ENCODE measurements at places on chromosomes 5 and 9. TPM values are rescaled to one million over a fixed set of nuclear protein-coding genes. Genes with fewer than 3 reads are reported as not detected.

The CTNNAL1 gene
- 25.5 TPM for total RNA-seq

The SLC34A1 gene
- total RNA-seq: not detected

The WNT8A gene
- not detected for total RNA-seq

The MEF2C gene
- 20.5 TPM for total RNA-seq

- DNase-seq: no peak
These were observed 1.1 kb downstream of the LARP1 start for GRCh38 chr5:154756009-154756867.

GRCh38 chr5:89168766-89169165 is 285.8 kb upstream of the MEF2C start:
- no peak for DNase-seq

DNA sequence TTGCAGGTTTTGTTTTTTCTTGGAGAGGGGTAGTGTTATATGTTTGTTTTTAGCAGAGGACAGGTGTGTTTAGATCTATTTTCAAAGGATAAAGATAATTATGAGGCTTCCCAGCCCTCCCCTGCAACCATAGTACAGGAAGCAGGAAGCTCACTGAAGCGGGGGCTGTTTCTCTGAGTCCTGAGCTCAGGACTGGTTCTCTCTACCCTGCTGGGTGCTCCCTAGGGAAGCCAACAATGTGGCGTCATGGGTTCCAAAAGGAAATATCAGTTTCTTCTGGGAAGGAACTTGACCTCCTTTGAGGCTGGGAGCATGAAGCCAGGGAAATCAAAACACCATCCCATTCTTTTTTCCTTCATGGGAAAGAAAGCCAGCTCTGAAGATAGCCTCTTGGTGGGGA is 62.2 kb downstream of the RAD23B start:
- no peak for DNase-seq

- no peak for DNase-seq
These were observed 185.1 kb upstream of the ELAVL2 start for GRCh38 chr9:24011009-24011717.

- no peak for DNase-seq
These were observed 77.7 kb upstream of the PPP2R2B start for GRCh38 chr5:146956217-146956616.

GRCh38 chr9:116166713-116167112 is 13.1 kb downstream of the PAPPA start:
- DNase-seq: no peak

DNA sequence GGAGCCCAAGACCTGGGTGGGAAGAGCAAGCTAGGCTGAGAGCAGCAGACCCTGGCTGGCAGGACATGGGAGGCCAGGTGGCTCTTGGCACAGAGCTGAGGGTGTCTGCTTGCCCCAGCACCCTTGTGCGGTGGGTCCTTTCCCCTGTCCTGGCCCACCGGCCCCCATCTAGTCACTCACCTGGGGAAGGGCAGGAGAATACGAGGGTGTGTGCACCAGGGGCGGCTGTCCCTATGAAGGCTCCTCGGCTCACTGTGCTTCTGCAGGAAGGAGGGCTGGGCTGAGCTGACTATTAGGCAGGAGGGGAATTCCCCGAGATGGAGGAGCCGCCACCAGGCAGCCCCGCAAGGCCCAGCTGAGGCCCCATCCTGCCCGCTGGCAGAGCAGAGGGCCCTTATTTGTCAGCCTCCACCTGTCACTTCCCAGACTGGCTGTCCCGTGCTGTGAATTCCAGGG is 6.1 kb upstream of the TNIP1 start:
- DNase-seq: no peak

GRCh38 chr9:29393064-29393463 is 1819.8 kb upstream of the C9orf72 start:
- no peak for DNase-seq

- DNase-seq: no peak
These were observed 91.7 kb downstream of the HRH2 start for GRCh38 chr5:175749591-175749990.

All from astrocyte (in vitro differentiated cells and primary cell).